M059J (cell line): ENCODE measurements at places on chromosomes 2 and 18. TPM values are rescaled to one million over a fixed set of nuclear protein-coding genes. Genes with fewer than 3 reads are reported as not detected.
A peak's percentile ranks its signal among the peaks of the same experiment; 100 is the strongest.

GRCh38 chr2:196742216-196742615 is 57.3 kb downstream of the GTF3C3 start:
- DNase-seq = no peak

- DNase-seq = no peak
These were observed 14.6 kb downstream of the ITM2C start for GRCh38 chr2:230879271-230879882.

- no peak for DNase-seq
These were observed 120.4 kb upstream of the TLK1 start for GRCh38 chr2:171281110-171281509.

DNA sequence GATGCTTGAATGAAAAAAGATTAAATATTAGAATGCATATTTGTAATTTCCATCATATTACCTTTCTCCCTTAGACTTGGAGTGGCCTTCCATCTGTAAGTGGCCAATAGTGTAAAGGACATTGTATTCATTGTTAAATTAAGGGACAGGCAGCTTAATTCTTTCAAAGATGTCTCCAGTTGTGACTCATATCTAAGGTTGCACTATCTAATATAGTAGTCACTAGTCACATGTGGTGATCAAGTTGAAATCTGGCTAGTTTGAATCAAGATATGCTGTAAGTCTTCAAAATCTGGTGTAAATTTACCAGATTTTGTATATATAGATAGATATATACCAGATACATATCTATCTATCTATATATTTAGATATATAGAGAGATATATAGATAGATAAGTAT is 52.4 kb upstream of the AGPS start:
- DNase-seq = peak; percentile 22

DNA sequence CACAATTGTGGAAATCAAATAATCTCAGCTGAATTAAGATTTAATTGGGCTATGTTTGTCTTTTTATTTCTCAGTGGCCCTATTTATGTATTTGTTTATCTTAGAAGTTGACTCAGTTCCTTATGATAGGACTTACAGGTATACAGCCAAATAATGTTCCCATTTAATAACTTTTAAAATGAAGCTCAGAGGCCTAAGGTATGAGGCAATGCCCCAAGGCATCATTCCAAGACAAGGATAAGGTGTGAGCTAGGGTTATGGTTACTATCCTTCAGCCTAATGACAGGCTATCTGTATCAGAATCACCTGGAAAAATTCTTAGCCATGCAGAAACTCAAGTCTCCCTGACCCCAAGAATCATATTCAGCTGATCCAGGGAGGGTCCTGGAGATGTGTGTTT is 7.4 kb upstream of the NRBP1 start:
- no peak for DNase-seq

GRCh38 chr2:206739271-206739670 is 21.1 kb upstream of the DYTN start:
- DNase-seq = no peak

GRCh38 chr18:2912357-2913299 is 65.8 kb downstream of the EMILIN2 start:
- DNase-seq = no peak

DNA sequence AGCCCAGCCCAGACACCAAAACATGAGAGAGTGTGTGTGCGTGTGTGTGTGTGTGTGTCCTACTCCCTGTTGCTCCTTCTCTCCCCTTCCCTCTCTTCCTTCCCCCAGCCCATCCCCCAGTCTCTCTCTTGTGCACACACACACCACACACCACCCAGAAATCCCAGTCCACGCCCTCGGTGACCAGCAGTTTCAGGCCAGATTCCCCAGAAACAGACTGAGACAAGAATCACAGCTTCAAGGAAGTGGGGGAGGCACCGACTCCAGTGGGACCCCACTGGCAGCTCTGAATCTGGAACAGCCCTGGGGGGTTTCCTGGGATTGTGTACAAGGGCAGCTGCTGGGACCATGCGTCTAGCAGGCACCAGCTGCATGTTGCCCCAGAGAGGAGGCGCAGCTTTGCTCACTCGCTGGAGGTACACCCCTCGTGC is 113.5 kb downstream of the NDUFA10 start:
- no peak for DNase-seq

DNA sequence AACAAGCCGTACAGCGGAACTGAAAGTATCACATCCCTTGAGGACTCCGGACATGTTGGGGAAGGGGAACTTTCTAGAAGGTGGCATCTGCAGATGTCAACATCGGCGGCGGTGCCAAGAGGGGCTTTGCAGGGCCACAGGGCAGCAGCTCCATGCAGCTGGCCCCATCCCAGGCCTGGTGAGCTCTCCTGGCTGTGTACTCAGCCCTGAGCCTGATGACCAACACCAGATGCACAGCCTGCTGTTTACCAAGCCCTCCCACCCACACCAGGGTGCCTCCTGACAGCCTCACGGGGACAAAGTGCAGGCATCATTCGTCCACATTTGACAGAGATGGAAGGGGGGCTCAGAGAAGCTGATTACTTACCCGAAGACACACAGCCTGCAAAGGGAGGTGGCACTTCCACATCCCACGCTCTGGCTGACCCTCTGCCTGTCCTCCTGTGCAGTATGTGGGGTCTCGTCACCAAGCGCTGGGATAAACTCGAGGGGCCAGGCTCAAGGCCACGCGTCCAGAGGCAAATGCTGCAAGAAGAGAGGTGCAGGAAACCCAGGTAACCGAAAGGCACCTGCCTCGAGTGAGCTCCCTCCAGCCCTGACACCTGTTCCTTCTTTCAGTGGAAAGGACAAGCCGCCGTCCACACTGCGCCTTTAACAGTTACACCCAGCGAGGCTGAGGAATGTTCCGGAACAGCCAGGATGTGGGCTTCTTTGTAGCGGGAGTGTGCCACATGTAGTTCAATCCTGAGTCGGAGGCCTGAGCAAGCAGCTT is 69.0 kb upstream of the ASAP2 start:
- no peak for DNase-seq

DNA sequence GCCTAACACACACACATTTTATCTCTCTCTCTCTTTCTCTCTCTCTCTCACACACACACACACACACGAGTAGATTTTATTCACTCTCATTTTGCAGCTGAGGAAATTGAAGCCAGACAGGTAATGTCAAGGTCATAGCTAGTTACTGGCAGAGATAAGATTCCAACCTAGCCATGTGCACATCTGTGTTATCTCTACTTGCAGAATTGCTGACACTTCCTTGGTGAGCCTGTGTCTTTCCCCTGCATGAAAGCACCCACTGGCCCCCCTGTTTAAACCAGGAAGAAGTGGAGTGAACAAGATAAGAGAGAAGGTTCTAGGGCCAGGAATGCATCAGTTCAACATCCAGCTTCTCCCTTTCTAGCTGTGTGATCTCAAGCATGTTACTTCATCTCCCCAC is 423.7 kb downstream of the TXNL1 start:
- DNase-seq = no peak

DNA sequence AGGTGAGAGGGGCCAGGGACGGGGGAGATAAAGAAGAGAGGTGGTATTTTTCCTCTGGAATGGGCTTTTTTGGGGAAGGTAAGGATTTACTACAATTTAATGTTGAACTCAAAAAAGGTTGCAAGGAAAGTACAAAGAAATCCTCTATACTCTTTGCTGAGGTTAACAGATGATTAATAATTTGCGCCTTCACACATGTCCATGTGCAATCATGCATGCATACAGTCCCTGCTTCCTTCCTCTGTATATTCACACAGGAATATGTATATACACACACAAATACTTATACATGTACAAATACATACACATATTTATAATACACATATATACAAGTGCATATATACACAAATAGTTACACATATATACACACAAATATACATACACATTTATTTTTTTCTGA is 193.4 kb downstream of the NBAS start:
- DNase-seq = no peak

- peak; percentile 81 for DNase-seq
These were observed 40.0 kb upstream of the STPG4 start for GRCh38 chr2:47195148-47195547.

DNA sequence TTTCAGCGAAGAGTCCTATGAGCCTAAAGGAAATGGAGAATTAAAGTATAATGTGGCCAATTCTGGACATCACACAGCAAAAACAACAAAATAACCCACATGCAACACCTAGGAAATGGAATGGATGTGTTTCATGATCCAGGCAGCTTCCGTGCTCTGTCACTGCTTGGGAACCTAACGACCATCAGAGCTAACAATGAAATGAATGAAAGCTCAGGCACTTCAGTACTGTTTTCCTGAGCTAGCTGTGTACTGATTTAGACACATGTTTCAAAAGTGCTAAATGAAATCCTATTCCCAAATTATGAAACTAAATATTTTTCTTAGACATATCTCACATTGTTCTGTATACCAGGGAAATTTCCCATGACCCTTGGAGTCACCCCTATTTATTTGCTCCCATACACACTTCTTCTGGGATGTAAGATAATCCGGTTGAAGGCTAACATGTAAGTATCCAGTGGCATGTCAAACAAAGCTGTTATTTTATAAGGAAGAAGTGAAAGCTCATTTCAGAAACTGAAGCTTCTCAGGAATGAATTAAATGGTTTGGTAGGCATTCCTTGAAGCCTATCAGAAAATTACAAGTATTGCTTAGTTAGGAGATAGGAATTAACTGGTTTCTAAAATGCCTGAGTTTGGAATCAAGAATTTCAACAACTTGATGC is 108.5 kb upstream of the RND3 start:
- DNase-seq = no peak

- DNase-seq = no peak
These were observed 239.4 kb upstream of the HDAC4 start for GRCh38 chr2:239640210-239640609.

GRCh38 chr2:71101656-71102055 is 28.4 kb downstream of the MCEE start:
- peak; percentile 88 for DNase-seq

GRCh38 chr2:234026693-234027254 is 23.7 kb upstream of the SPP2 start:
- DNase-seq = no peak

GRCh38 chr2:23390152-23390551 is 5.2 kb downstream of the KLHL29 start:
- peak; percentile 12 for DNase-seq

- no peak for DNase-seq
These were observed 464.7 kb downstream of the MEIS1 start for GRCh38 chr2:66899648-66900047.

DNA sequence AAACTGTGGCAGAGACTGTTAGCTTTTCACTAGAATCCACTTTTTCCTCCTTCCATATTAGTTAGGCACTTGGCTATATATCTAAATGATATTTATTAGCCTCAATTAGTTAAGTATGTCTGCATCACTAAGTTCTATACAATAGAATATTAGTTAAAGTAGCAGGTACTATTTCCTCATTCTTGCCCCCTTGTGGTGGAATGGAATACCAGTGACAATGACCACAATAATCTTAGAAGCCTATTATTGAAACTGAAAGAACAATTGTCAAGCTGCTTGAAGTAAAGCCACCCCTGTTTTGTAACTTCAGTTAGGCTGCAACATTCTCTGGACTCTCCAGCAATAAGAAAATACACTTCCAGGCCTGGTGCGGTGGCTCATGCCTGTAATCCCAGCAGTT is 476.3 kb upstream of the VWC2L start:
- DNase-seq = peak; percentile 4

DNA sequence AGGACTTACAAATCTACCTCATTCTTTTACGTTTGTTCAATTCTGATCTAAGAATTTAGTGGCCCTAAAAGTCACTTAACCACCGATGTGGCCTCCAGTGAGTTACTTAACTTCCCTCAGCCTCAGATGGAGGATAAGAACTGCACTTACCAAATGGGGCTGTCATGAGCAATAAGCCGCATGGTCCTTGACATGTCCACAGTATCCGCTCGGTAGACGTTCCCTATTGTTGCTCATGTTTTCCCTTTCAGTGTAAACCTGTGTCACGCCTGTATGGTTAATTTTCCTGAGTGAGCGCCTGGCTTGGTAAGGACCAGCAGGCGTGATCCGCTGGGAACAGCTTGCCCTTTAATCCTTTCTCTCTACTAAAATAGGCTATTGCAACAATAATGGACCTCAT is 20.3 kb downstream of the SEC11C start:
- DNase-seq = no peak

- DNase-seq = peak; percentile 67
These were observed 40.1 kb downstream of the AOX1 start for GRCh38 chr2:200625958-200626363.

GRCh38 chr18:58205443-58206160 is 161.6 kb downstream of the NEDD4L start:
- peak; percentile 81 for DNase-seq

DNA sequence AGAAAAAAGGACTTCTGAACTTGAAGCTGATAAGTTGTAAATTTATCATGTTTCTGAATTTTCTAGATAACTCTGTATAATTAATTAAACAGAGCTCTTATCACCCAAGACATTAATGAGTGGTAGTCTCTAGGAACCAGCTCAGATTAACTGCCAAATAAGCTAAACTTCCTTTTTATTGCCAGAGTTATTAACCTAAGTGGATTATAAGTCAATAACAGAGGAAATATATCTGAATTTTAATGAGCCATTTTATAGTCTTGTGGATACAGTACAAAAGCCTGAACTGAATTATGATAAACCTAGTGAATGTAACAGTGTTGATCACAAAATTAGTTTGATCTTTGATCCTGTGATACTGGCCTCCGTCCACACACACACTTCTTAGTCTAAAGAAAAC is 111.5 kb downstream of the COMMD1 start:
- no peak for DNase-seq

DNA sequence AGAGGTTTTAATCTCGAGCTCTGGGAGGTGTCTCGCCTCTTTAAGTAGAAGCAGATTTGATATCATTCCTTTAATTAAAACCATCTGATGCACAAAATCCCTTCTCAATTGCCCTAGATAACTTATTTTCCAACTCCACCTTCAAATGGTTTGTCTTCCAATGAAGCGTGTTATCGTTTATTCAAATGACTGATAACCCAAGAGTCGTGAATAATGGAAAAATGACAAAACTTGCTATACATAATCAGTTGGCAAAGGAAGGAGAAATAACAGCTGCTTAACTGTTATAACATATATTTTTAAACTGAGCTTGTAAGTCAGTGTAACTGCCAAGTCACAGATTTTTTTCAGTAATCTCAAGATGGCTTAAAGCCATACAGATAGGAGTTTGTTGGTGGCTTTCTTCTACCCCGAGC is 144.6 kb downstream of the QPCT start:
- DNase-seq = no peak

DNA sequence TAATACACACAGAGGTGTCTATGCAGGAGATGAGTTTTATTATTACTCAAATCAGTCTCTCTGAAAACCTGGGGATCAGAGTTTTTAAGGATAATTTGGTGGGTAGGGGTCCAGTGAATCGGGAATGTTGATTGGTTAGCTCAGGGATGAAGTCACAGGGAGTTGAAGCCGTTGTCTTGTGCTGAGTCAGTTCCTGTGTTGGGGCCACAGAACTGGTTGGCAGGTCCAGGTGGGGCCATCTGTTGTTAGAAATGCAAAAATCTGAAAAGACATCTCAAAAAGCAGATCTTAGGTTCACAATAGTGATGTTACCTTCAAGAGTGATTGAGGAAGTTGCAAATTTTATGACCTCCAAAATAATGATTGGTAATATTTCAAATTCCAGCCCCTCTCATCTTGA is 86.9 kb downstream of the VSNL1 start:
- DNase-seq = peak; percentile 43

The KYNU gene
- 11.3 and 14.5 TPM in 2 replicates for total RNA-seq

The TUBA3E gene
- total RNA-seq = not detected in 2 replicates

The ICOS gene
- not detected in 2 replicates for total RNA-seq

The PKP4 gene
- total RNA-seq = 9.1 and 19.2 TPM in 2 replicates

The TPRKB gene
- 75.0 and 149 TPM in 2 replicates for total RNA-seq

The LRATD1 gene
- 0.57 and 0.79 TPM in 2 replicates for total RNA-seq

The ABCB6 gene
- total RNA-seq = 19.5 and 27.5 TPM in 2 replicates

The KATNAL2 gene
- total RNA-seq = 2.0 and 4.0 TPM in 2 replicates

The ARHGAP28 gene
- total RNA-seq = 0.05 and 0.37 TPM in 2 replicates

The DCDC2C gene
- not detected in 2 replicates for total RNA-seq

The DSG2 gene
- total RNA-seq = 0.34 TPM in 1 of 2 replicates, not detected in the other

The ASTL gene
- 0.17 TPM in 1 of 2 replicates, not detected in the other for total RNA-seq

The CKAP2L gene
- 23.0 and 24.0 TPM in 2 replicates for total RNA-seq

The NCKAP5 gene
- 3.6 and 6.5 TPM in 2 replicates for total RNA-seq
